ENCODE measurements at places on chromosomes 7 and 10.

DNA sequence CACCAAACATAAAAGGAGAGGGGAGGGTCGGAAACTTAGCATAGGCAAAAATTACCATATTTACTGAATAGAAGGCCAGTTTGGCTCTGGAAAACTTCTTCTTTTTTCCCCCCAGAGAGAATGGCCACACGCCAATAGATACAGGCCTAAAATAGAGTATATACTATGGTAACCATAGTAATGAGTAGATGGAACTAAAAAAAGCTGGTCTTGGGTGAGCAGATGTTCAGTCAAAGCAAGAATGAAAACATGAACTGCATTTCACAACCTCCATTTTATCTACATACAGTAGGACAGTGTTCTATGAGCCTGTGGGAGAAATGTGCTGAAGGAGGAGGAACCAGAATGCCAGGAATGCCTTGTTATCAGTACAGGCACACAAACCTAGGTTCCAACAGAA is 141.7 kb upstream of the SEMA3A start:
- DNase-seq, result no peak

GRCh38 chr10:110872984-110873923 is 1.5 kb downstream of the PDCD4 start:
- no peak for DNase-seq

DNA sequence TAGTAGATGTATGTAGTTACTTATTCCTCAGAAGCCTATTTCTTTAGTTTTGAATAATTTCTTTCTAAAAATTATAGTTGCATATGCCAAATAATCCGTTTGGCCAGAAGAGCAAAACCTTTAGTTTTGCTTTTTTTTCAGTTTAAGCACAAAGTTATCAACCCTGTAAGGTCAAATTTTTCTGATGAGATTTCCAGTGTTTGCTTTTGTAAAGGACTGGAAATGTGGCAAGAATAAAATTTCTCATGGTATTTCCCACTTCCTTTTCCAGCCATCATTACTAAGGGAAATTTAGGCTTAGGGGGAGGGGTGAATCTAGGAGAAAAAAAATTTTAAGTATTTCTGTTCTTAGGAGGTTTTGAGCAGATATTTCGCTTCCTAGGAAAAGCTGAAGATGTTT is 7.6 kb downstream of the CALD1 start:
- no peak for DNase-seq

DNA sequence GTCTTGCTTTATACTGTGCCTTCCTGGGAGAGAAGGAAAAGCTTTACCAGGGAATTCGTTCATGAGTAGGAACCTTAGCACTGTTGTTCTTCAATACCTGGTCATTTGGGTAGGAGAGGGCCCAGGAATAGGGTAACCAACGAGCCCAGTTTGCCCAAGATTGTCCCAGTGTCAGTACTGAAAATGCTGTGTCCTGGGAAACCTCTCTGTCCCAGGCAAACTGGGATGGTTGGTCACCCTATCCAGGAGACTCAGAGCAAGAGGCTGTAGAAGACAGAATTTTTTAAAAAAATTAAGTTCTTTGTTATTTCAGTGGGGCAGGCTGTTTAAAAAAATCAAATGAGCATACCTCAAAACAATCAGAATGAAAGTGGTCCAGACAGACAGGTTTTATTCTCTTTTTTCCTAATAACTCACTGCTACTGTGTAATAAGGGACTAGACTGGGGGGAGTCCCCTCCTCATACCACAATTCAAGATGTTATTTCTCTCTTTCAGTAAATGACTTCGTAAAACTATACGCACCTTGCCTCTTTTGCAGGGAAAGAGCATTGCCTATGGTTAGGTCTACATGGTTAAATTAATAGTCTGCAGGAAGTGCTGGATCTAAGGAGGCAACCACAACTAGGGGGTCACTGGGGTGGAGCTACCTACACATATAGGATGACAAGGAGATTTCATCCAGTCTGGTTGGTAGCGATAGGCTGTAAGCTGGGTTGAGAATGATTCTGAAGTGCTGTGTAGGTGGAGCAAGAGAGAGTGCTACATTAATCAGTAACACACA is 41.1 kb upstream of the FAM133B start:
- no peak for DNase-seq

DNA sequence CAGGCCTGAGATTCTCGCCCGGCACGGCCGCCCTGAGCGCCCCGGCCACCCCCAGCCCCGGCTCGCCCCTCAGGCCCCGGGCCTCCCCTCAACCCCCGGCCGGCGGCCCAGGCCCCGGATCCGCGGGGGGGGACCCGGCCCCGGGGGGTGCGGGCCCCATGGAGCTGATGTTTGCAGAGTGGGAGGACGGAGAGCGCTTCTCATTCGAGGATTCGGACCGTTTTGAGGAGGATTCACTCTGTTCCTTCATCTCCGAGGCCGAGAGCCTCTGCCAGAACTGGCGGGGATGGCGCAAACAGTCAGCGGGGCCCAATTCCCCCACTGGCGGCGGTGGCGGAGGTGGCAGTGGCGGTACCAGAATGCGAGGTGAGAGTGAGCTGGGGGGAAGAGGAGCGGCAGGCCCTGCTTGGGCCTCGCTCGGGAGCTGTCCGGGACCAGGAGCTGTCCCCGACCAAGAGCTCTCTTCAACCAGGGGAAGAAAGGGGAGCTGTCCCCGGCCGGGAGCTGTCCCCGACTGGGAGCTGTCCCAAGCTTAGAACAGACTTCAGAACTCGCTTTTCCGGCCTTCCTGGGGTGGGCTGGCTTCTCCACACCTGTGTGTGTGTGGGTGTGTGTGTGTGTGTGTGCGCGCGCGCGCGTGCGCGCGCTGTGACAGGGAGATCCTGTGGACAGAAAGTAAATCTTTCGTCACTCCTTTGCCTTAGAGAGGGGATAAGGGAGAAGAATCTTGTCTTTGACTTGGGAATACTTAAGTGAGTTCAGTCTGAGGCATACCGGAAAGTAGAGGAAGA is 510 bp downstream of the ZSWIM8 start:
- DNase-seq, result peak; percentile 41

- DNase-seq, result no peak
These were observed 6.2 kb downstream of the WNT8B start for GRCh38 chr10:100468978-100469377.

DNA sequence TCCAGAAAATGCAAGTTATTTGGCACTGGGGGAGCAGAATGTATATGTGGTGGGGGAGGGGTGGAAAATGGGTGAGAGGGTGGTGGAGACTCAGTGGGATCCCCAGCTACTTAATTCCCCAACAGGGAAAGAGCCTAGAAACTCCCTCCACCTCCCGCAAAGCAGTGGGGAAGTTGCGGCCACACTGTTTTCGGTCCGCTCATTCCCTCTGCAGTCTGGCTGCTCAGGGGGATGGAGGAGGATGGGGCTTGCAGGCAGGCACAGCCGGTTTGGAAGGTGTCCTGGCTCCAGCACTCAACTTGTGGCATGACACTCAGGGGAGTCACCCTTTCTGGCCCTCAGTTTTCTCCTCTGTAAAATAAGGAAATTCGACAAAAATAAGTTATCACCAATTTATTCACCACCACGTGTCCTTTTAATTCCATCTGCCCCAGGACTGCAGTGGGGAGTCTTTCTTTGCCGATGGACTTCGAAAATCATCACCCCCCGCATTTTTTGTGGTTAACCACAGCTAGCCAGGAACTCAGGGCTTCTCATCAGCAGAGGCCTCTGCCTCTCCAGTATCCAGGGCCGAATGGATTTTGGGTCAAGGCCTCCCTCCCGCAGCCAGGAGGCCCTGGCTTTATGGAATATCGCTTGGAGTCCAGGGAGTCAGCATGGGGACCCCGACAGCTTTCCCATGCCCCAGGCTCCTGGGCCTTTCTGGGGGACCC is 1.6 kb upstream of the HTRA1 start:
- DNase-seq, result no peak

Data from inflammatory macrophage (primary cell).